ENCODE measurements at places on chromosomes 12 and 14.

DNA sequence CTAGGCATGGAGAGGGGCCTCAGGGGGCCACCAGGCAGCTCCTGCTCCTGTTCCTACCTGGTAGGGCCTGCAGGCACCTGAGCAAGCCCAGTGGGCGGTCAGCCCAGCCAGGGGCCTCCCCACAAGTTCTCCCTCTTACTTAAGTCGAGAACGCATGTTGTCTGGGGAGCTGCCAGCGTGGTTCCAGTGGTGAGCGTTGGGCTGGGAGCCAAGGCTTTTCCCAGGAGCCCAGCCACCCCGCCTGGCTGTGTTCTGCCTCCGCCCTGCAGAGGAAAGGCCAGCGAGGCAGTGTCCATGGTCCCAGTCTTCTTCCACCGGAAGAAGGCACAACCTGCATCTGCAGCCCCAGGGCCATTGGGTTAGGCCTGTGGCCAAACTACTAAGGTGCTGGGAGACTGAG is 1.4 kb downstream of the C14orf180 start:
- no peak for DNase-seq

DNA sequence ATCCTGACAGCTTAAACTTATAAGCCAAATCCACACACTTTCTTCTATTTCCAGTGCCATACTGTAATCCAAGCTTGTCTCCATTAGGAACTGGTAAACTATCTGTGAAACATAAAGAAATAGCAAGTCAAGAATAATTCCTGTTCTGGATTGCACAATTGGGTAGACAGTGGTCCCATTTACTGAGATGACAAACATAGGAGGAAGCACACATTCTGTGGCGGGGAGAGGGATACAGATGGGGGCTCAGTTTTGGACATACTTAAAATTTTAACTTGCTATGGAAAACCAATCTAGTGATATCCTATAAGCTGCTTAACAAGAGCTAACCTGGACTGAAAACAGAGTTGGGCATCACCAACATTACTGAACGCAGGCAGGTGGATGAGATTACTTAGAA is 16.3 kb downstream of the MAP4K5 start:
- DNase-seq, result no peak

- no peak for DNase-seq
These were observed 14.8 kb downstream of the CREBL2 start for GRCh38 chr12:12626471-12626870.

- DNase-seq, result no peak
These were observed 47.5 kb downstream of the IFNG start for GRCh38 chr12:68111995-68112394.

Data from T1000 (cell line).